Amygdala (tissue), 56 donors: ENCODE measurements at places on chromosomes 5 and 9.
A peak's percentile ranks its signal among the peaks of the same experiment; 100 is the strongest.

GRCh38 chr5:103741984-103742383 is 179.4 kb upstream of the NUDT12 start:
- DNase-seq = no peak

- peak; percentile 93 for DNase-seq
Observed at GRCh38 chr9:136109351-136110081, 9.2 kb downstream of the TMEM250 start.

GRCh38 chr9:77926371-77926878 is 105.2 kb downstream of the GNAQ start:
- DNase-seq = no peak

GRCh38 chr5:87053146-87053545 is 214.5 kb upstream of the RASA1 start:
- no peak for DNase-seq

DNA sequence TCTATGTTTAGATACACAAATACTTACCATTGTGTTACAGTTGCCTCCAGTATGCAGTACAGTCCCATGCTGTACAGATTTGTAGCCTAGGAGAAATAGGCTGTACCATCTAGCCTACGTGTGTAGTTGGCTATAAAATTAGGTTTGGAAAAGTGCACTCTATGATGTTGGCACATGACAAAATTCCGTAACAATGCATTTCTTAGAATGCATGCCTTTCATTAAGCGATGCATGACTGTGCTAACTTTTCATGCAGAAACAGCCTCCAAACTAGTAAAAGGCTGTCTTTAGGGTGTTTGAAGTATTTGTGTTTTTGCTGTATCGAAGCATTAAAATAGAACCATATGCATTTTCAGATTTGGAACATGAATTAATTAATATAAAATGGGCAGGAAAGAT is 157.9 kb downstream of the RMI1 start:
- DNase-seq = no peak
